ENCODE measurements at places on chromosomes 1 and 21. TPM values are rescaled to one million over a fixed set of nuclear protein-coding genes. Genes with fewer than 3 reads are reported as not detected.

Gene KCNQ4
- total RNA-seq = not detected

Gene FCGR2B
- not detected for total RNA-seq

Gene RGL1
- 7.5 TPM for total RNA-seq

Gene NBPF12
- total RNA-seq = 4.8 TPM

Gene PLA2G2C
- total RNA-seq = not detected

All from IMR-90 (cell line).